ENCODE measurements at places on chromosomes 2 and 18.

DNA sequence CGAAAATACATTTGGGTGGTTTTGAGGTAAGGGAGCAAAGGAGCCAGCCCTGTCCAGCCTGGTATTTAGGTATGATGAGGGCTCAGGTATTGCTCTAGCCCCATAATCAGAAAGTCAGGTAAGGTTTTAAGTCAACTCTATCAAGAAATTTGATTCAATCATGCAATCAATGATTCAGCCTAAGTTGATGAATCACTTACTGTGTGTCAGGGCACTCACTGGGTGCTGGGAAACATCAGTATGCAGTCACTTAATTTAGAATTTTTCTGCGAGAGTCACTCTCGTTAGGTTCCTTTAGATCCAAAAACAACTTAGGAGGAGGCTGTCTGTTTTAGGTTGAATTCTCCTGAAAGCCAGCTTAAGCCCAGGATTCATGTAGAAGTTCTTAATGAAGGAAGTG, 17.7 kb upstream of the SERPINB2 start:
- no peak for DNase-seq

- no peak for DNase-seq
Observed at GRCh38 chr2:181471226-181471625, 14.0 kb downstream of the ITGA4 start.

- DNase-seq = no peak
Observed at GRCh38 chr2:32061973-32062861, 1.1 kb upstream of the SPAST start.

- no peak for DNase-seq
Observed at GRCh38 chr2:144475569-144476275, 44.2 kb downstream of the ZEB2 start.

- no peak for DNase-seq
Observed at GRCh38 chr18:31209041-31209440, 46.4 kb upstream of the DSC1 start.

- DNase-seq = no peak
Observed at GRCh38 chr2:174518395-174518794, 31.6 kb upstream of the GPR155 start.

- no peak for DNase-seq
Observed at GRCh38 chr2:188811522-188811921, 162.7 kb upstream of the COL3A1 start.

DNA sequence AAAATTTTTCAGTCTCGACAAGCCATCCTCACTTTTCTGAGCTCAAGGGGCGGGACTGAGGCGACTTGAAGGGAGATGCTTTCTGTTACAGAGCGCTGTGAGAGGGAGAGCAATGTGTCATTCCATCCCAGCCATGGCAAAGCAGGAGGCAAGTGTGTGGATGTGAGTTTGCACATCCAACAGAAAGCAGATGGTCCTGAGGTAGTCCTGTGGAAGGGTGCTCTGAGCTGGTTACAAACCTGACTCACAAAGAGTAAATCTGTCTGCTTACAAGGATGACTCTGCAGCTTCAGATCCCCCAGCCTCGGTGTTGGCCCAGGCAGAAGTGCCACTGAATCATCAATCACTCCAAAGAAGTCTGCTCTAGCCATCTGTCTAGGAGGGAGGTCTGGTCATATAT, 482.0 kb upstream of the DCC start:
- DNase-seq = no peak

- DNase-seq = no peak
Observed at GRCh38 chr2:189050165-189050712, 76.1 kb downstream of the COL3A1 start.

DNA sequence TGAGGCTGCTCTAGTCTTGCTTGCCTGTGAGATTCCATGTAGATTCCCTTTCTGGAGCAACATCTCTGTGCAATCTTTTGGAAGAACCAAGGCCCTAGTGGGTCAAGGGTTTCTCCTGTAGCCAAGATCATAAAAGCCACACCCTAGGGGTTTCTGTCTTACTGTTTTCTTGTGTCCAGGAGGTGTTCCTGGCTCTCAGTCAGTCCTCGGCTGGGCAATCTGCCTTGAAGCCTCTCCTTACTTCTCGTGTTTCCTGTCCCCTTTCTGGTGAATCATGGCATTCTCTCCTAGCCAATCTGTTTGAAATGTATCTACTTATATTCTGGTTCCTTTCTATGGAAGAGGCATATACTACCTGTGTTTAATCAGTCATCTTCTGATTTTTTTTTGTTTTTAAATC, 484.8 kb upstream of the UBE2E3 start:
- DNase-seq = no peak
